ENCODE measurements at places on chromosomes 13 and 19.

DNA sequence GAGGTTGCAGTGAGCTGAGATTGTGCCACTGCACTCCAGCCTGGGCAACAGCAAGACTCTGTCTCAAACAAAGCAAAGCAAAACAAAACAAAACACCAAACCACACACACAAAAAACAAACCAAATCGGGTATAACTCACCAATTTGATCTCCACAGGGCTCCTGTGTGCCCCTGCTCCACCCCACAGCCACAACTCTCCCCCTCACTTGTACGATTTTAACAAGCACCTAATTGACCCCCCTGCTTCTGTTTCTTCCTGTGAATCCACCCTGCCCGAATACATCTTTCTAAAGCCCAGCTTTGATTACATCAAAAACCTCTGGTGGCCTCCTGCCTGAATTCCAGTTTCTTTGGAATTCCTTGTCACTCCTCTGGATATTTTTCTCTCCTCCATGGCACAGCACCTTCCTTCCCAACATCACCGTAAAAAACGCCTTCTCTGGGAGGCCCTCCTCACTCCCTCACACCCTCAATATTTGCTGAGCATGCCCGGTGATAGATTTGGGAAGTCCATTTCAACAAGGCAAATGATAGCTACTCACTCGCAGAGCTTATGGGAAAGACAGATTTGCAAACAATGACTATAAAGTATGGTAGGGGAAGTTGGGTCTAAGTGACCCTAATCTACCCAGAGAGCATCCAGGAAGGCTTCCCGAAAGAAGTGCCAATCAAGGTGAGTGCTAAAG lies 11.6 kb upstream of the RANBP3 start:
- no peak for DNase-seq

DNA sequence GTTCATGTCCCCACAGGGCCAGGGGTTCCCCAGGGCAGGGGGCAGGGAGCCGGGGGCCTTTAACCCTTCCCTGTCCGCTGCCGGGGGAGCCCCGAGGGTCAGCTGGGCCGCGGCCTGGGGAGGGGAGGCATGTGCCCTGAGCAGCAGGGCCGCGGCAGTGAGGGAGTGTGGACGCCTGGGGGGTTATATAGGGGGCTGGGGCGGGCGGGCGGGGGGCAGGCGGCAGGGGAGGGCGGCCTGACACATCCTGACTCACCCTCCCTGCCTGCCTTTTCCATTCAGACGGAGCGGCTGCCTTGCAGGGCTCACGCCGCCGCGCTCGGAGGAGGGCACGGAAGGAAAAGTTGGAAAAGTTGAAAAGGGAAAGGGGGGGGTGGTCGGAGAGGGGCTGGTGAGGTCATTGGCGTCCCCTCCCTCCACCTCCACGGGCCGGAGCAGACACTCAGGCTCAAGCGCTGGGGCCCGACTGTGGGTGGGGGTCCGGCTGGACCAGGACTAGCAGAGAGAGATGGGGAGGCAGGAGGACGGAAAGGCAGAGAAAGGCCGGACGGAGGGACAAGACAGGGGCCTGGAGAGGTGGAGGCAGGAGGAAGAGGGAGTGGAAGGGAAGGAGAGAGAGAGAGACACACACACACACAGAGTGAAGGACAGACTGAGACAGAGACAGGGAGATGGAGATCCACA lies at the start of gene IL11:
IL11 (minus strand) TSS at position 159 of the 684 bp plus-strand sequence; CDS start at position 6, 153 bp downstream.
- DNase-seq = no peak

- DNase-seq = no peak
These were observed 38.2 kb downstream of the ARRDC2 start for GRCh38 chr19:18046059-18046718.

GRCh38 chr13:110413016-110413675 lies 106.1 kb downstream of the COL4A2 start:
- DNase-seq = no peak

- no peak for DNase-seq
These were observed 114.1 kb upstream of the SOX1 start for GRCh38 chr13:111952814-111953213.

- DNase-seq = no peak
These were observed 97.5 kb downstream of the TNFRSF19 start for GRCh38 chr13:23667750-23668149.

- no peak for DNase-seq
These were observed 6.6 kb downstream of the CACNG8 start for GRCh38 chr19:53969366-53969765.

DNA sequence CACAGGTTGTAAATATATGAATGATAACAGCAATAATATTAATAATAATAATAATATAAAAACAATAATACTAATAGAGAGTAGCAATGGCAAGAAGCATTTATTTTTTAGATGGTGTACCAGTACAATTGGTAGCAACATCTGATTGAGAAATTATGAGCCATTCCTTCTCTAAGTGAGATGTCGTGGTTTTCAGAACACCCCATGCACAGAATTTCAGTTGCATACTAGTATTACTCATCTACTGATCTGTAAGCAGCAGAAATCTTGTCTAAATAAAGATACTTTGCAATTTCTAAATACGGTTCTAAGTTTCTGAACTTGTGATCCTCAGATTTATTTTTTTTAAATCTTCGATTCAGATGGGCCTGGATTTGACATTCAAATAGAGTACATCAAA lies 788.0 kb upstream of the ATXN8OS start:
- no peak for DNase-seq

GRCh38 chr13:102993348-102993747 lies 72.9 kb downstream of the SLC10A2 start:
- no peak for DNase-seq

- DNase-seq = no peak
These were observed 548.5 kb upstream of the KLF12 start for GRCh38 chr13:74682746-74683145.

GRCh38 chr19:32945260-32945659 lies 26.5 kb downstream of the CEP89 start:
- DNase-seq = no peak

DNA sequence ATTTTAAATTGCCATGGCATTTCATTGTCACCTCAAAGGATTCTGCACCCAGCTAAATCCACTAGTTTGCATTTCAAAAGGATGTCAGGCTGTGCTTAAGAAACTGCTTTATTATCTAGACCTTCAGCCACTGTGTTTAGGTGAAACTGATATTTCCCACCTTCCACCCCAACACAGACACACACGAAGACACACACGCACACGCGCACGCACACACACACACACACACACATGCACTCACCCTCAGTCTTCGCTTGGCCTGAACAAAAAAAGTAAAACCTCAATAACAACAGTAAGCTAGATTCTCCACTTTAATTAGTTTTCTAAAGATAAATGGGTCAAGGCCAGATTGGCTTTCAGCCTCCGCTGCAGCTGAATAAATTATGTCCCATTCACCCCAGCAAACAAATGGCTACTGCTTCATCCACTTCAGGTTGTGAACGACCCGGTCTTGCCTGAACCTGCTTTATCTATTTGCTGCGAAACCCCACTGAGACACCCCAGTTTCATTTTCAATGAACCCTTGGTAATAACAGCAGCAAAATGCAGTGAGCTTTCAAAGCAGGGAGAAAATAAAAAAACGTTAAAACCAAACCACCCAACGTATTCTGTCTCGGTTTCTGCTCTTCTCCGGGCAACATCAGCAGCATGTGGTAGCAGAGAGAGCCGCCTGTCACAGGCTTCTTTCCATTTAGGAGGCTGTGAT lies 166.8 kb downstream of the DCT start:
- DNase-seq = no peak

- DNase-seq = no peak
These were observed 3.2 kb downstream of the NCLN start for GRCh38 chr19:3188627-3189596.

- no peak for DNase-seq
These were observed 7.7 kb upstream of the SLC25A15 start for GRCh38 chr13:40781717-40782116.
